Stimulated activated CD8-positive, alpha-beta memory T cell treated with anti-CD3 and anti-CD28 coated beads, Interleukin-15, amount 100 ng/mL, for 1 hour (primary cell): ENCODE measurements at places on chromosomes 3 and 15.

DNA sequence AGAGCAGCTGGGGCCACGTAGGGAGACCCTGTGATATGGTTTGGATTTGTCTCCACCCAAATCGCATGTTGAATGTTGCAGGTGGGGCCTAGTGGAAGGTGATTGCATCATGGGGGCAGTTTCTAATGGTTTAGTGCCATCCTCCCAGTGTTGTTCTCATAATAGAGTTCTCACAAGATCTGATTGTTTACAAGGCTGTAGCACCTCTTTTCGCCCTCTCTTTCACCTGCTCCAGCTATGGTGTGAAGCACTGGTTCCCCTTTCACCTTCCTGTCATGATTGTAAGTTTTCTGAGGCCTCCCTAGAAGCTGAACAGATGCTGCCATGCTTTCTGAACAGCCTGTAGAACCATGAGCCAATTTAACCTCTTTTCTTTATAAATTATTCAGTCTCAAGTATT is 198.9 kb upstream of the CBLB start:
- no peak for DNase-seq

GRCh38 chr15:92963794-92964193 is 63.7 kb downstream of the CHD2 start:
- no peak for DNase-seq

DNA sequence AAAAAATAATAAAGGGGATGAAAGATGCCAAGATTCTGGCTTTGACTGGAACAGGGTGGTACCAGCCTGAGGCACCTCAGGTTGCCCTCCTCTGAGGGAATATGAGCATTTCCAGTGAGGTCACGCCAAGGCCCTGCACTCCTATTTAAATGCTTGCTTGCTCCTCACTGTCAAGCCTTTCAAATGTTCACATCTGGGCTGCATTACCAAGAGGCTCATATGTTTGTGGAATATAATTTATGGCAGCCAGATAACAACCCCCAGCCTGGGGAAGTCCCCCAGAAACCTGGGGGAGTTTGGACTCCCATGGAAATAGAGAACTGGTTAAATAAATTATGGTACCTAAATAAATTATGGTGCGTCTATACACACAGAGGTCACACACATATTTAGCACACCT is 88.4 kb downstream of the FRMD4B start:
- no peak for DNase-seq

DNA sequence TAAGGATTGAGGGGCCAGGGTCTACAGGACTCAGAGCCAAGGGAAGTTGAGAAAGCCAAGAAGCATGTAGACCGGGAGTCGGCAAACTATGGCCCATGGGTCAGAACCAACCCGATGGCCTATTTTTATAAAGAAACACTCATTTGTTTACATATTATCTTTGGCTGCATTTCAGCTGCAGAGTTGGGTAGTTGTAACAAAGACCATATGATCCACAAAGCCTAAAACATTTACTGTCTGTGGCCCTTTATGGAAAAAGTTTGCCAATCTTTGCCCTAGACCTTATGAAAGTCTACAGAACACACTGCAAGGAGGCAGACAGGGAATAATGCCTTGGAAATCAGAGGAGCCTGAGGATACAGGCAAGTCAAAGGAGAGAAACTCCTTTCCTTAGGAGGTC is 63.2 kb upstream of the MNS1 start:
- no peak for DNase-seq

DNA sequence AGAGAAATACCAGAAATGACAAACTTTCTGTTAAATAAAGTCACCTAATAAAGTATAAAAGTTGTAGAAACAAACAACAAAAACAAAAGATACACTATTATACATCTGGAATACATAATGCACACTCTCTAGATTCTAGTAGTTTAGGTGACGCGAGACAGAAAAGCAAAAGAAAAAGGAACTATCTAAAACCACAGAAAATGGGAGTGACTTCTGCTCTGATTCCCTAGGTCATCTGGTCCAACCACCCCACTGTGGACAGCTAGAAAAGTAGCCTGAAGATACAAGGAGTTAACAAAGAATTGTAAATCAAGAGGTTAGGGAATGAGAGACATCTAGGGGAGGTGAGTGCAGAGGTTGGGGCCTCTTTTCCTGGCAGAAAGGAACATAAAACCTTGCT is 39.1 kb downstream of the DHX36 start:
- DNase-seq: no peak

DNA sequence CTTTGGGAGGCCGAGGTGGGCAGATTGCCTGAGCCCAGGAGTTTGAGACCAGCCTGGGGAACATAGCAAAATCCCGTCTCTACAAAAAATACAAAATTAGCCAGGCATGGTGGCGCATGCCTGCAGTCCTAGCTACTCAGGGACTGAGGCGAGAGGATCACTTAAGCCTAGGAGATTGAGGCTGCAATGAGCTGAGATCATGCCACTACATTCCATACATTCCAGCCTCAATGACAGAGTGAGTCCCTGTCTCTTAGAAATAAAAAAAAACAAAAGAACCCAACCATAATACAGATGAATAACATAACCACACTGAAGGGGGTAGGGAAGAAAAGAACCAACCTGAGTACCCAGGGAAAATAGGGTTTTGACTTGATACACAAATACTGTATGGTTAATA is 19.7 kb upstream of the CGNL1 start:
- DNase-seq: no peak

DNA sequence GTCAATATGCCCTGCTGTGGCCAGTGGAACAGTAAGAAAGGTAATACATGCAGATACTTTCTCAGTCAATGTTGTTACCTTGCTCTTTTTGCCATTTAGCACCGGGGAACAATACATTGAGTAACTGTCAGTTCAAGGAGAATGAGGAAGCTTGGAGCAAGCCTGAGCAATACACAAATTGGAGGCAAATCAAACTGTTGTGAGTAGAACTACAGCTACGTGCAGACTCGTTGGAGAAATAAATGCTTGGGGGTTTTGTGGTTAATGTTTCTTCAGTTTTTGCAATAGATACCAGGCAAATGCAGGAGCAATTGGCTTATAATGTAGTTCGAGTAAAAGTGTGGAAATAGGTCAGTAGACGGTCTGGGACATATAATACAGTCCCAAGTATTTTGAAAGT is 587.3 kb upstream of the ROBO1 start:
- no peak for DNase-seq
